Stimulated activated CD4-positive, alpha-beta T cell treated with anti-CD3 and anti-CD28 coated beads, Interleukin-15, amount 100 ng/mL, for 1 hour (primary cell): ENCODE measurements at places on chromosomes 12 and 14.
A peak's percentile ranks its signal among the peaks of the same experiment; 100 is the strongest.

DNA sequence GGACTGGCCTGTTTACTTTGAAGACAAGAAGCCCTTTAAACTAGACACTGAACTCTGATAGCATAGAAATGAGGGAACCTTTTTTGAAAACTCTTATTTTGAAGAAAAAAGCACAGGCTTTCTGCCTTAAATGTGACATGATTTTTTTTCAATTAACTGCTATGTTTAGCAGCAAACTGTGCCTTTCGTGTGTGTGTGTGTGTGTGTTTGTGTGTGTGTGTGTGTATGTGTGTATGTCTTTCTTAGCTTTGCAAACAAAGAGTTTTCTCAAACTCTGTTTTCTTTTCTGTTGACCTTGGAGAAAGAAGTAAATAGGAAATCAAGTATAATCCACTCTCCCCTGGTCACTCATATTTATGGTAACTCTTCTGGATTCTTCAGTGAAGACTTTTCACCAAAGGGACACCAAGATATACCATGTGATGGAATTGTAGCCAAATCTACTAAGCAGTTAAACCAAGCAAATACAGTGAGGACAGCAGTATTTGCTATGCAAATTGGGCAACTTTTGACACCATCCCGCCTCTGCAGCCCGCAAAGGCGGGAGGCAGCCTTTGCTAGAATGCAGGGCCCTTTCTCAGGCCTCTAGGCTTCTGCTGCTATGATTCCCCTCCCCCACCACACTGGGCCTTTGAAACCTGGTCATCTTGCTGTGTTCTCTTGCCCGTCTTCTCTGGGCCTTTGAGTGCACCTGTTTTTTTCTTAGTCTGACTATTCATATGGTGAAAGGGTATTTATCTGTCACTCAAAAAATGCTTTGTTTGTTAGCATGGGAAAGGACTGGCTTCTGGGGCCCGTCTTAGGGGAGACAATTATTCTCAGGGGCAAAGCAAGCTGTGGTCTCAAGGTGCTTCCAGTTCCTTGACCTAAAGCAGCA lies 107.9 kb downstream of the MYRFL start:
- no peak for DNase-seq

DNA sequence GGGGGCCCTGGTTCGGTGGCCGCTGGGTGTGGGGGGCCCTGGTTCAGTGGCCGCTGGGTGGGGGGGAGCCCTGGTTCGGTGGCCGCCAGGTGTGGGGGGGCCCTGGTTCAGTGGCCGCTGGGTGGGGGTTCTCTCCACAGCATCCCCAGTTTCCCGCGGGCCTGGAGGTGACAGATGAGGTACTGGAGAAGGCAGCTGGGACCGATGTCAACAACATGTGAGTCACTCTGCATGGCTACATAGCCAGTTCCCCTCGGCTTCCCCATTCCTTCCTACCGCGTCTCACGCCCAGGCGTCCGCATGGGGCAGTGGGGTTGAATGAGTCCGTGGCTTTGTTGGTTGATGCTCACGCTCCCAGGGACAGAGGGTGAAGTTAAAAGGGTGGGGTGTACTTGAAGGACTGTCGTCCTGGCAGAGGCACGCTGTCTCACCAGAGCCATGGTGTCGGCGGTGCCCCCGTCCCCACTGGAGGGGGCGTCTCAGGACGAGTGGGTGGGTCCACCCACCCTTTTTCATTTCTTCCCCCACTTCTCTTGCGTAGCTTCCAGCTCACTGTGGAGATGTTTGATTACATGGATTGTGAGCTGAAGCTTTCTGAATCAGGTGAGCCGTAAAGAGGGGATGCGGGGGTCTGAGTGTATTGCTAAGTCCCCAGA lies 15.6 kb downstream of the HIP1R start:
- DNase-seq: no peak

DNA sequence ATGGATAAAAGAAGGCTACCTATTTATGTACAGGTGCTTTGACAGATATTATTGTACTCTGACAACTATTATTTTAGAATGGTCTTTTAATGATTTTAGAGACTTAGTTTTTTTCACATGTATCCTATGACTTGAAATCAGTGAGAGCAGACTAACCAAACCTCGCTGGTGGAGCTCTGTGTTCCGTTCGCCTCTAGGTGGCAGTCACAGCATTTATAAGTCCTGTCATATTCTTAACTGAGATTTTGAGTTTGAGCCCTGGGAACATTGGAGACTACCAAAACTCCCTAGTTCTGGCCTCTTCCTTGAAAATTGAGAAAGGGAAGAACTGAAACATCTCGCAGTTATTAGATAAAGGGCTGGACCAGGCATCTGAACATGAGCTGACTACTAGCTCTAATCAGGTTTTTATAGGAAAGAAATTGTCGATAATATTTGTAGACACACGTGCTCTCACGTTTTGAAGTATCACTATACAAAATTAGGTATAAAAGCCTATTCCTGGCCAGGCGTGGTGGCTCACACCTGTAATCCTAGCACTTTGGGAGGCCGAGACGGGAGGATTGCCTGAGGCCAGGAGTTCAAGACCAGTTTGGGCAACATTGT lies 48.3 kb downstream of the TTLL5 start:
- DNase-seq: peak; percentile 19

DNA sequence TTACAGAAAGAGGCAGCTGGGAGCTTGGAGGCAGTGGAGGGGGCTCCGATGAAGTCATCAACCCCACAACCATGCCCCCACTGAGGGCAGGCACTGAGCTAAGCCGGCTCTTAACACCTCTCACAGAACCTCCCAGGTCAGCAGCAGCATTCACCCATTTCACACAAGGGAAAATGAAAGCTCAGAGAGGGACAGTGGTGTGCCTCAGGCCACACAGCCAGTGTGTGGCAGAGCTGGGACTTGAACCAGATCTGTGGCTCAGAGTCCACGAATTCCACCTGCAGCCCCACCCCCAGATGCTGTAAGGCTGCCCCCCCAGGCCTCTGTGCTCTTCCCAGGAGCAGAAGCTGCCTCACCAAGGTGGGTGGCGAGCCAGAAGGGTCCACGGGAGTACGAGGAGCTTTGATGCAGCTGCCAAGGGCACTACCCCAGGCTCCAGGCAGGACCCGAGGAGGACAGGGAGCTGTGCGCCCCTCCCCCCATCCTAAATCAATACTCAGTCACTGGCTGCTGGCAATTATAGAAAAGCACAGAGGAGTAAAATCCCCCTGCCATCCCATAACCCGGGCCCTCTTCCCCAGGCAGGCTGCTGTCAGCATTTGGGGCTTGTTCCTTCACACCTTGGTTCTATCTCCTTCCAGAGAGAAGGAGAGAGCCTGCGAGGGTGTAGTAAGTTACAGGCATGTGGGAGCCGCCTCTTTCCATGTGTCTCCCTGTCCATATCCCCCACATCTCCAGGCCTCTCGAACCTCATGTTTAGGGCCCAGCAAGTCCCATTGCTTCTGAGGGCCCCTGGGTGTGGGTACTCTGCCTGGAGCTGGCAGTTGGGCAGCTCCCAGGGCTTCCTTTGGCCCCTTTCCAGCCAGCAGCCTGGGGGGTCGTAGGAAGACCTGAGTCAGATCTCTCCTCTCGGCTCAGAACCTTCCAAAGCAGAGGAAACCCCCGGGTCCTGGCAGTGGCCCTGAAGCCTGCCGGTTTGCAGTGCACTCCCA lies 47.6 kb downstream of the FAM222A start:
- DNase-seq: no peak

DNA sequence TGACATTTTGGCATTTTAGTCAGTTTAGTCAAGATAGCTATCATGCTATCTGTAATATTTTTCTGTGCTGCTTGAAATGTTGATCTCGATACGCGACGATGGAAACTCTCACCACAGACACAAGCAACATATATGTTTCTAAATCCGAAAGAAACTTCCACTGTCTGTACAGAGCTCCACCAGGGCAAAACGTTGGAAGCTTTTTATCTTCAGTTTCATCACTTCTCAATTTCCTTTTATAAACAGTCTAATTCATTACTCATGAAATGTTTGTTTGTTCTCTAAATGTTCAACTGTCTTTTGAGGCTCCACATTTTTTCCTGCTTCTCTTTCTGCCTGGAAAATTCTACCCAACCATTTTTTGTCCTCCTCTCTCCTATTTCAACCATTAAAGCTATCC lies 737.6 kb downstream of the SLC16A7 start:
- DNase-seq: no peak

DNA sequence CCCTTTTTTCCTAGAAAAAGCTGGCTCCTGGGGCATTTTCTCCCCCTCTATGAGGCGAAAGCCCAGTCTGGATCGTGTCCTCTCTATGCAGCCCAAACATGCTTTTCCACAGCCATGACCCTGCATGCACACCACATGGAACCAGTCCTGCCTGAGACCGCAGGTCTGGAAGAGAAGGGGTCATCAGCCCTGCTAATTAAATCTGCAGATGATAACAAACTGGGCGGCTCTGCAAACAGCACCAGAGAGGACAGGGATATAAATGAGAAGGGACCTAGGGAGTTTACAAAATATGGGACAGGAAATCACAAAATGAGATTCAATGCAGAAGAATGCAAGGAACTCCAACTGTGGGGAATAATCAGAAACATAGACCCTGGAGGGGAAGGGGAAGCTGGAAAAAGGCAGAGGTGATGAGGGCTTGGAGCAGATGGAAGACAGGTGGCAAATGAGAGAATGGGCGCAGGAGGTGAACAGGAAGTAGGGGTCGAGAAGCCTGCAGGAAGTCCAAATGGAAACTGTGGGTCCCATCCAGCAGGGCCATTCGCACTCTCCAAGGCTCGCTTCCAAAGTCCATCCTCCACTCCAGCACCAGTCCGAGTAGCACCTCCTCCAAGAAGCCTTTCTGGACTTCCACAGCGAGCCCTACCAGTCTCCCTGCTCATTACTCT lies 76.3 kb downstream of the ANO2 start:
- DNase-seq: no peak

GRCh38 chr14:84027351-84027750 lies 1502.6 kb upstream of the FLRT2 start:
- DNase-seq: no peak

DNA sequence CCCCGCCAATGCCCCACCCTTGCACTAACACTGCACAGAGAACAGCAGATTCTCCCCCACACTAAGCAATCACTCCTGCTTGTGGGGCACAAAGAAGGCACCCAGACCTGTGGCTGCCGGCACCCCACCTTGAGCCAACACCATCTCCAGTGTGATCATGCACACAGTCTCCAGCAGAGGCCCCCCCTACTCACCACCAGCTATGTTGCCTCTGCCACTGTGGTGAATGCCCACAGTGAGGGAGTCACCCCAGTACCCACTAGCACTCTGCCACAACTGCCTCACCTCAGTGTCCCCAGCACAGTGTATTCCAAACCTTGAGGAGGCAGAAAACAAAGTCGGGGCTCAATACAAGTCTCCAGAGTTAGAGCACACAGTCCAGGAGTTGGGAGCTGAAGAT lies 261.7 kb upstream of the SSTR1 start:
- no peak for DNase-seq
